ENCODE measurements at places on chromosomes 11 and 22. TPM values are rescaled to one million over a fixed set of nuclear protein-coding genes. Genes with fewer than 3 reads are reported as not detected.

GRCh38 chr11:69138265-69138664, 17.5 kb upstream of the SMIM38 start:
- no peak overlapping the region for H3K4me3 ChIP-seq
- DNase-seq, result no peak
- H3K4me1 ChIP-seq, result no peaks in the 10 kb centered on the region
- H3K27ac ChIP-seq, result no peak overlapping the region

SLC22A6 gene
- total RNA-seq, result 2.4 TPM

GRCh38 chr11:68311160-68312116, 953 bp upstream of the LRP5 start:
- H3K36me3 ChIP-seq, result no peaks in the 10 kb centered on the region
- no peaks in the 10 kb centered on the region for H3K27me3 ChIP-seq
- peaks cover 15% of the 10 kb centered on the region for H3K4me1 ChIP-seq
- no peak overlapping the region for H3K4me3 ChIP-seq
- peak overlapping the region; percentile 48 for H3K27ac ChIP-seq

GRCh38 chr22:25669253-25670069, 72.5 kb upstream of the MYO18B start:
- H3K4me3 ChIP-seq, result no peak overlapping the region
- no peaks in the 10 kb centered on the region for H3K27me3 ChIP-seq
- no peaks in the 10 kb centered on the region for H3K4me1 ChIP-seq
- H3K27ac ChIP-seq, result no peak overlapping the region
- no peak for DNase-seq

RPS6KA4 gene
- total RNA-seq, result 40.2 TPM

- DNase-seq, result no peak
- no peaks in the 10 kb centered on the region for H3K27me3 ChIP-seq
- peaks cover 37% of the 10 kb centered on the region for H3K4me1 ChIP-seq
- H3K27ac ChIP-seq, result peak overlapping the region; percentile 93
- H3K36me3 ChIP-seq, result peaks cover 21% of the 10 kb centered on the region
Measured at GRCh38 chr11:62708793-62709192, 1.3 kb downstream of the GNG3 start.

DNA sequence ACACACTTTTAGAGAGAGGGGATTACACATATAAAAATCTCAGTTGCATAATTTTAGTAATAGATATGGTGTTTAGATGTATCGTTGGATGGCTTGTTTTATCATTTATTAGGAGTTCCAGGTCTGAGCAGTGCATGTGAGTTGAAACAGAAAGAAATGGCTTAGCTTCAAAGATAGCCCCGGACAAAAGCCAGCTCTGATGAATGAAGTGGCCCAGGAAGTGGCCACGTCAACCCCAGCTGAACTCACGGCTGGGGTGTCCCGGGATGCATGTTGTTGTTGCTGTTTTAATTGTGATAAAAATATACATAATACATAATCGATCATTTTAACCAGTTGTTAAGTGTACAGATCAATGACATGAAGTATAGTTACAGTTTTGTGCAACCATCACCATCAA, 1513.6 kb downstream of the BRD1 start:
- H3K4me3 ChIP-seq, result no peak overlapping the region
- DNase-seq, result no peak
- no peaks in the 10 kb centered on the region for H3K36me3 ChIP-seq
- no peaks in the 10 kb centered on the region for H3K27me3 ChIP-seq
- H3K27ac ChIP-seq, result no peak overlapping the region

DNA sequence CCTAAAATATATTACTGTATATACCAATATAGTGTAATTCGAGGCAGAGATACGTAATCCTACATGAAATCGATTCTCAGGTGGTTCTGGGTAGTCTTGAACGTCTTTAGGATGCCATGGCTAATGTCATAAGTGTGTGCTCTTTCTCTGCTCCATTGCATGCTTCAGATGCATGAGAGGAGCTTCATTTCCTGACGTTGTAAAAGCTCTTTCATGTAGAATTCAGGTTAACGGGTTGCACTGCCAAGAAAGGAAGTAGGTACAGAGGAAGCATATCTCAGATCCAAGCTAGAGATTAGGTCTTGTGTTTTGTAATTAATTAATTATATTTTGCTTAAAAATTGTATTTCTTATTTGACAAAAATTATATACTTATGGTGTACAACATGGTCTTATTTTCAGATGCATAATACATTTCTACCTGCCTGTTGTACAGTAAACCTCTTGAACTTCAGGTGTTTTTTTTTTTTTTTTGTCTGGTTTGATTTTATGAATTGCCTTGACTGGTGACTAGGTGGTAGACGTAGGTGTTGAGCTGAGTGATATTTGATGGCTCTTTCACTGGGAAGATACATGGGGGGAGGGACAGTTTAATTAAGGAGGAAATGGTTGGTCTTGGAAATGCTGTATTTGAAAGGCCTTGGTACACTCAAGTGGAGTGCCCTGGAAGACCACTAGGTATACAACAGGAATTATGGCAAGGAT, 9.3 kb downstream of the NUP50 start:
- H3K36me3 ChIP-seq, result peaks cover 35% of the 10 kb centered on the region
- no peak for DNase-seq
- H3K4me1 ChIP-seq, result no peaks in the 10 kb centered on the region
- no peak overlapping the region for H3K27ac ChIP-seq

EFCAB6 gene
- total RNA-seq, result 11.8 TPM

WBP2NL gene
- 2.5 TPM for total RNA-seq

GRCh38 chr11:8018484-8019313, 31.6 kb downstream of the EIF3F start:
- H3K4me3 ChIP-seq, result peak overlapping the region; percentile 61
- peak overlapping the region; percentile 21 for H3K27ac ChIP-seq
- H3K36me3 ChIP-seq, result no peaks in the 10 kb centered on the region
- H3K27me3 ChIP-seq, result peaks cover 8% of the 10 kb centered on the region
- peaks cover 6% of the 10 kb centered on the region for H3K4me1 ChIP-seq
- peak; percentile 88 for DNase-seq

DNA sequence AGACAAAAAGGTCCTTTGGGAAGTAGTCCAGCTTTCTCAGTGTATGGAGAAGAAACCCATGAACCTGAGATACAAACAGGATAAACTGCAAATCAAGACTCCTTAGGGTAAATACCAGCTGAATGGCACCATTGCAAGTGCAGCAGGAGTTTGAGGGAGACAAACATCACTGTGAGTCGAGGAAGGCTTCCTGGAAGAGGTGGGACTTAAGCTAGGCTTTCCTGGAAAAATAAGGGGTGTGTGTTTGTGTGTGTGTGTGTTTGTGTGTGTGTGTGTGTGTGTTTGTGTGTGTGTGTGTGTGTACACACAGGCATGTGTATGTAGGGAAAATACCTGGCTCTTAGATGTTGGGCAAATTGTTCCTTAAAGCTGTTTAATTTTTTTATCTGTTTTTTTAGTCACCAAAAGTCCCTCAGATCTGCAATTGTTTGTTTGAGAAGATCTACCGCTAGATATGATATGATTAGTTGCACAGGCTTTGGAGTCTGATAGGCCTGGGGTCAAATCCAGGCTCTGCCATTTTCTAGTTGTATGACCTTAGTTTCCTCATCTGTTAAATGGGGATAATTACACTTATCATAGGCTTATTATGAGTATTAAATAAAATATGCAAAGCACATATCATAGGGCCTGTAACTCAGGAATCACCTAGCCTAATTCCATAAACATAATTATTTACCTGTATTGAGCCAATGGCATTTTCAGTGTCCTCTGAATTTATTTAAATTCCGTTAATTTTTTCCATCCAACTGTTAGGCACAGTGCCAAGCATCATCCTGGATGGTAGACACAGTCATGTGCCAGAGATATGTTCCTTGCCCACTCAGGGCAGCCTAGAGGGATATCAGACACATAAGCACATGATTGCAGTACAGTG, 85.6 kb upstream of the EED start:
- no peaks in the 10 kb centered on the region for H3K27me3 ChIP-seq
- H3K36me3 ChIP-seq, result no peaks in the 10 kb centered on the region
- peaks cover 3% of the 10 kb centered on the region for H3K4me1 ChIP-seq
- no peak overlapping the region for H3K27ac ChIP-seq

- DNase-seq, result no peak
- H3K36me3 ChIP-seq, result no peaks in the 10 kb centered on the region
- no peak overlapping the region for H3K4me3 ChIP-seq
- H3K27ac ChIP-seq, result no peak overlapping the region
Measured at GRCh38 chr11:14258221-14258935, 100.6 kb downstream of the RRAS2 start.

DNA sequence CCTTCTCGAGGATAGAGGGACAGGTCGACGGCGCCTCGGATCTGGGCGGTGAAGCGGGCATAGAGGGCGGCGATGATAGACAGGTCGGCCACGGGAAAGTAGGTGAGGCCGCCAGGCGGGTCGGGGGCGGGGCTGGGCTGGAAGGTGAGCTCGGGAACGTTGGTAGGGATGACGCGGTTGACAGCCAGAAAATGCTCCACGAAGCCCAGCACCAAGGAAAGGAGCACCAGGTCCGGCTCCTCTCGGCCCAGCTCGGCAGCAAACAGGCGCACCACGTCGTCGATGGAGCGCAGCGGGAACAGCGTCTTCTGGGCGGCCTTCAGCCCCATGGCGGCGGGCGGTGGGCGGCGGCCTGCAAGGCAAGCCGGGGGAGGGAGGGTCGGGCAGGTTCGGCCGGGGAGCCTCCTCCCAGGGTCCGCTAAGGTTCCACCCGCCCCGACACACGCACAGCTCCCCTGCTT, 540 bp downstream of the MEN1 start:
- H3K4me3 ChIP-seq, result peak overlapping the region; percentile 85
- peak; percentile 47 for DNase-seq
- peaks cover 4% of the 10 kb centered on the region for H3K4me1 ChIP-seq
- no peak overlapping the region for H3K27ac ChIP-seq

MCHR1 gene
- not detected for total RNA-seq

ARHGAP20 gene
- total RNA-seq, result 1.4 TPM

NLRP6 gene
- total RNA-seq, result 1.6 TPM

GRCh38 chr11:12174477-12175143, 64.2 kb downstream of the MICAL2 start:
- no peak overlapping the region for H3K27ac ChIP-seq
- peaks cover 3% of the 10 kb centered on the region for H3K4me1 ChIP-seq
- H3K27me3 ChIP-seq, result no peaks in the 10 kb centered on the region
- no peaks in the 10 kb centered on the region for H3K36me3 ChIP-seq
- no peak for DNase-seq
- no peak overlapping the region for H3K4me3 ChIP-seq

DNA sequence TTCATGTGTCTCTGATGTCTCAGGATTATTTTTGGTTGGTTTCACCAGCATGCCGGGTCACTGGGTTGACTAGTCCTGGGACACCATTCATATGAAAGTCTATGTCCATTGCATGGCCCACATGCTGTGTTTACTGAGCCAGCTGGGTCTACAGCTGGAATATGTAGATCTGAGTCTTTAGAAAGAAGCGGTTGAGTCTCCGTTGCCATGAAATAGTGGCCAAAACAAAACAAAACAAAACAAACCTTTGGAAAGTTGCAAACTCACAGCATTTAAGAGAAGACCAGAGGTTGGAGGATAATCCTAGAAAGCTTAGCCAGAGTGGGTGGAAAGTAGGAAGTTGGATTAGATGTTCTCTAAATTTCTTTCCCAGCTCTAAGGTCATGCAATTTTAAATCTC, 191.8 kb upstream of the NTM start:
- no peak overlapping the region for H3K27ac ChIP-seq
- no peaks in the 10 kb centered on the region for H3K36me3 ChIP-seq
- no peaks in the 10 kb centered on the region for H3K27me3 ChIP-seq
- DNase-seq, result no peak
- H3K4me3 ChIP-seq, result no peak overlapping the region

GRCh38 chr11:83864412-83865057, 578.4 kb upstream of the CCDC90B start:
- DNase-seq, result no peak
- H3K4me3 ChIP-seq, result no peak overlapping the region
- H3K36me3 ChIP-seq, result no peaks in the 10 kb centered on the region
- H3K27ac ChIP-seq, result no peak overlapping the region
- H3K27me3 ChIP-seq, result no peaks in the 10 kb centered on the region
- H3K4me1 ChIP-seq, result no peaks in the 10 kb centered on the region

DNA sequence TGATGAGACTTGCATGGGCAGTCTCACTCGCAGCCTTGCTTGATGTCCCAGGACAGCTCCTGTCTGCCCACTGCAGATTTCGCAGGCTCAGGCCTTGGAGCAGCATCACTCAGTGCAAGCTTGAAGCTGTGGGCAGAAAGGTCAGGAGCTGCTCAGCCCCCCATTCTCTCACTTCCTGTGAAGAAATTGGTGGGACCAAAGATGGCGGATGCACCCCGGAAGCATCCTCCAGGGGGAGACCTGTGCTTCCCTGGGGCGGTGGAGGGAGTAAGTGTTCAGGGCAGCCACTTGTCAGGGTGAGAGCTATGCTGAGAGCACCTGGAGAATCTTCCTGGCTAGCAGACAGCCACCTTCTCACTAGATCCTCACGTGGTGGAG, 11.3 kb downstream of the PLAAT2 start:
- no peaks in the 10 kb centered on the region for H3K36me3 ChIP-seq
- no peaks in the 10 kb centered on the region for H3K4me1 ChIP-seq
- DNase-seq, result no peak
- no peak overlapping the region for H3K27ac ChIP-seq
- H3K27me3 ChIP-seq, result no peaks in the 10 kb centered on the region
- no peak overlapping the region for H3K4me3 ChIP-seq

DNA sequence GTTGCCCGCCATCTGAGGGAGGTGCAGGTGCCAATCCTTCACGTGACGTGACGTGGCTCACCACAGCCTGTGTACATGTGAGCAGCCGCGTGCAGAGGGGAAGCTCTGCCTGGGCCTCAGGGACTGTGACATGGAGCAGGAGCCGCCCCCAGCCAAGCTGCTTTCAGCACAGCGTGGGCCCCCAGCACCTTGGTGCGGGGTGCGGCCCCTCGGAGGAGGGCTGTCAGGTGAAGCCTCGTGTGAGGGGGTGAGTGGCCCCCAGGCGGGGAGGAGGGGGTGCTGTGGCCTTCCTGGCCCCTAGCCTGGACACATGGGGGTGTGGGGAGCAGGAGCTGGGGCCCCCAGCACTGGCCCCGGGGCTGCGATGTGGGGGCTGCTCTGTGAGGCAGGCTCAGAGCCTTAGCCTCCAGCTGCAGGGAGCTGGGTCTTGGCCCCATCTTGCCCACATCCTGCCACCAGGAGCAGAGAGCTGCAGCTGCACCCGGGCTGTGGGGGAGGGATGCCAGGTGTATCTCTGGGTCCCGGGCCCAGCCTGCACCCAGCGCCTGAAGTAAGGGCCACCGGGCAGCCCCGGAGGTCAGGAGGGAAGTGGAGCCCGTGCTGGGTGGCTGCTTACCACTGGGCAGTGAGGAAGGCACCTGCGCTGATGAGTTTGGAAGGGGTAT, at the start of gene ADORA2A:
ADORA2A (plus strand) TSS at position 100 of the 665 bp plus-strand sequence. CDS start 5,806 bp downstream, outside the sequence.
- peaks cover 10% of the 10 kb centered on the region for H3K4me1 ChIP-seq
- peaks cover 3% of the 10 kb centered on the region for H3K27me3 ChIP-seq

Measured in kidney (tissue), 22 donors.